ENCODE measurements at places on chromosomes 11 and 22.

DNA sequence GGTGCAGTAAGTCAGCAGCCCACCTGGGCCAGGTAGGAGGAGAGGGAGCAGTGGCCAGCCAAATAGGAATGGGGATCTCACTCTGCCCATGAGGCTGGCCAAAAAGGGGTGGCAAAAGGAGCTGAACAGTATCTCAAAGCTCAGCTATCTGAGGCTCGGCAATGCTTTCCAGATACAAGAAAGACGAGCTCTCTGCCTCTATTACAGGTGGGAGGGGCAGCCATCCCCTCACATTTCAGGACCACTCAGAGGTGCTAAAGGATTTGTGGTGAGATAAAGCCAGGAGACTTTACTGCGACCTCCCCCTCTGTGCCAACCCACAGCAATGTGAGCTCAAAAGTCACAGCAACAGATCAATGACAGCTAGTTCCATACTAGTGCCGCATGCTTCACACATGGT is 42.1 kb upstream of the GALNT18 start:
- no peak for DNase-seq

DNA sequence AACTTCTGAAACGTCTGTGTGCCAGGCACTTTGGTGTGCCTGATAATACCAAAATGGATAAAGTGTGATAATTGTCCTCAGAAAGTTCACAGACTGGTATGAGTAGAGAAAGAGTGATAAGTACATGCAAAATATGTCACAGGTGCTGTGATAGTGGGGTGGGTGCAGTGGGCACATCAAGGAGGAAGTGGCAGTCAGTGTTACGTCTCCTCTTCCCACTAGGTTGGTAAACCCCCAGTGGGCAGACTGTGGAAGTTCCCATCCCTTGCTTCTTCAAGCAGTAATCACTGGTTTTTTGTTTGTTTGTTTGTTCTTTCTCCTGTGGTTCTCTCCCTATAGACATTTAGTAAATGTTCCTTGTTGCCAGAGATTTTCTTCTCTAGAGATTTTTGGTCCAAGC is 5.4 kb downstream of the RNF121 start:
- DNase-seq, result peak; percentile 39

DNA sequence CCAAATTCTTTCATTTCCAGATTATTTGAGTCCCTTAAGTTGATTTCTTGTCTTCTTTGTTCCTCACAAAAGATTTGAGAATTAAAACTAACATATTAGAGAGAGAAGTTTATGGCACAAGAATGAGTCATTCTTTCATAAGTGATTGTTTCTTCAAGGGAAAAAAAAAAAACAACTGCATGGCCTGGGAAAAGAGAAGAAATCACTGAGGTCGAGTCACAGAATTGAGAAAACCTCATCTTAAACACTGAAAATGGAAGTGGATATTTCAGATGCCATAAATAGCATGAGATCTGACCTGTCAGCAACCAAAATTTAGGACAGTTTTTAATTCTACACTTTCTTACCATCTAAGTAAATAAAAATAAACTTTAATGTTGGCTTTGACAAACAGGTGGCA is 87.2 kb downstream of the CWF19L2 start:
- peak; percentile 37 for DNase-seq

DNA sequence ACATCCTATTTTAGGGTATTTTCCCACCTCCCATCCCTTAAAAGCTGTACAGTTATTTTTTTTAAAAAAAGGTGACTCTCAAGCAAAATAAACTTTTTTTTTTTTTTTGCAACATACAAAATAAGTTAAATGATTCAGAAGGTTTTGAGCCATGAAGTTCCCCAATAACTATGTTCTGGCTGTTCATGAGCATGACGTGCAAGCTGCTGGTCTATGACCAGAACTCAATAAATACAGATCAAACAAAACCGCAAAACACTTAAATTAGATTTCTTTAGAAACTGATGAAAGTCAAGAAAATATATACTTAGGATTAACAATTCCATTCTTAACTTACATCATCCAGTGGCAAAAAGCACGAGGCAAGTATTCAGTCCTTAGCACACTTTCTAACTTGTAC is 24.1 kb upstream of the CLNS1A start:
- no peak for DNase-seq

DNA sequence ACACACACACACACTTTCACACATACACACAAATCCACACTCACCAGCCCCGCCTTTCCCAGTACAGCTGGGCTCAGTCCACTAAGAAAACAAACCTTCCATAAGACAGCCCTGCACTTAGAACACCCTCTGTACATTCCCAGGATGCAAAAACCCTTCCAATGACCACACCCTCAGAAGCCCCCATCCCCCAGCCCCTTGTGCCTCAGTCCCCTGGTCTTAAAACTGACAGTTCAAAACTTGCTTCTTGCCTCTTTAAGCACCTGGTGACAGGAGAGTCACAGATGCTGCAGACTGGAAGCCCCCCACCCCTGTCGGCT is 23.0 kb downstream of the APLNR start:
- no peak for DNase-seq

DNA sequence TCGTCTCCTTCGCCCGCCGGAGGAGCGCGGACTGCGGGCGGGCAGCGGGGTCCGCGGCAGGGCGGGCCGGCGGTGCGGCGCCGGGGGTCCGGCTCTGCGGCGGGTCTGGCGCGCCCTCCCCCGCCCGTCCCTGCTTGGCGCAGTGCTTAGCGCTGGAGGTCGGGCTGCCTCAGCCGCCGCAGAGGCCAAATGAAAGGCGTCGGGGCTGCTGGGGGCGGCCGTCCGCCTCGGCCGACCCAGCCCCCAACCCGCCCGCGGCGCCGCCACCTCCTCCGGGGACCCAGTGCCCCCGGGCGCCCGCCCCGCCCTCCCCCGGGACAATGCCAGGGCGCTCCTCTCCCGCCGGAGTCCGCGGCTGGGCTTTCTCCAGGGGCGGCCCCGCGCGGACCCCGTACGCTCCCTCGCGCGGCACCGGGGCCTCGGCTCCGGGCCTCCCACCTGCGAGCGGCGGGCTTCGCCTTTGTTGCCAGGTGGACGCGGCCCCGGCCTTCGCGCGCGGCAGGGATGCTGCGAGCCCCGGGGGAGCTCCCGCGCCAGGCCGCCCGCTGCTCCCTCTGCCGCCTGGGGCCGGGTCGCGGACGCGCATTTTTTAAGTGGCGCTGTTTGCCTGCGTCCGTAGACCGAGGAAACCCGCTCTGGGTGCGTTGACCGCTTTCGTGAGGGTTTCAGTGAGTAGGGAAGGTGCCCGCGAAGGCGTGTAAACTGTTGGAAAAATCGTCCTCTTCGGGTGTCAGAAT is 583 bp downstream of the APLP2 start:
- peak; percentile 56 for DNase-seq

DNA sequence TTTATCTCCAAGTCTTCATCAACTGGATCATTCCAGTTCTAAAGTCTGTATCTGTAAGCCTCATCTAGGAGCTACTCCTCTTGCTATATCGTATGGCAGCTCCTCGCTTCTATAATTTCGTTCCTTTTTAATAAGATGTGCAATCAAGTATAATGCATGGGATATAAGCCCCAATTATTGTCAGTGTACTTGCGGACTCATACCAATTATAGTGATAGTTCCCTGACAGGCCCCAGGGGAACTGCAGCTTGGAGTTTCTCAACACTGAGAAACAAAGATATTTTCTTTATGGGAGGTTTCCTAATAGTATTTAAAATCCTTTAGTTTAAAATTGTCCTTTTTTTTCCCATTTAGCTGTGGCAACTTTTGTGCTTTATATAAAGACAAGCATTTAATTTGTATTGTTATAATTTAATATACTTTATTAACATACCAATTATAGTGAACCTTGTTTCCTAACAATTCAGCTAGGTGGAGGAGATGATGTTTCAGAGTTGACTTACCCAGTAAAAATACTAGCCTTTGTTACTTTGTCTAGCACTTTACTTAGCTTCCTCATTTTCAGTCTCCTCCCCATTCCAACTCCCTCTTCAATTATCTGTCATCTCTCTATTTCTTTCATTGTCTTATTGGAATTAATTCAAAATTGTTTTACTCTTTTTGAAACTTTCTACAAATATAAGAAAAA is 25.3 kb upstream of the DDX17 start:
- DNase-seq, result no peak

GRCh38 chr11:18611196-18611595 is 11.6 kb downstream of the MISFA start:
- DNase-seq, result no peak

DNA sequence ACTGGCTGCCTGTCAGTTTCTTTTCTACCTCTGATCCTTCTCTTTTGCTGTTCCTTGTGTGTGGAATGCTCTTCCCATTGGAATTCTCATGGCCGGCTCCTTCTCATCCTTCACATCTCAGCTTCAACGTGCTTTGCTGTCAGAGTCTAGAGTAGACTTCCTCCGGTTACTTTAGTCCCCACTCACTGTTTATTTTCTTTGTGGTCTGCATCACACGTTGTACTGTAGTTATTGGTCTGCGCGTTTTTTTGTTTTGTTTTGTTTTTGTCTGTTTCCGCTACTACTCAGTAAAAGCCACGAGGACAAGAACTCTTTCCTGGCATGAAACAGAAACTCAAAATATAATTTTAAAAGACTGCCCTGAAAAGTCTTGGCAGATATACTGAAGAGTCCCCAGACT is 121.3 kb upstream of the SEZ6L start:
- no peak for DNase-seq

GRCh38 chr11:45322111-45322705 is 36.1 kb upstream of the SYT13 start:
- no peak for DNase-seq

DNA sequence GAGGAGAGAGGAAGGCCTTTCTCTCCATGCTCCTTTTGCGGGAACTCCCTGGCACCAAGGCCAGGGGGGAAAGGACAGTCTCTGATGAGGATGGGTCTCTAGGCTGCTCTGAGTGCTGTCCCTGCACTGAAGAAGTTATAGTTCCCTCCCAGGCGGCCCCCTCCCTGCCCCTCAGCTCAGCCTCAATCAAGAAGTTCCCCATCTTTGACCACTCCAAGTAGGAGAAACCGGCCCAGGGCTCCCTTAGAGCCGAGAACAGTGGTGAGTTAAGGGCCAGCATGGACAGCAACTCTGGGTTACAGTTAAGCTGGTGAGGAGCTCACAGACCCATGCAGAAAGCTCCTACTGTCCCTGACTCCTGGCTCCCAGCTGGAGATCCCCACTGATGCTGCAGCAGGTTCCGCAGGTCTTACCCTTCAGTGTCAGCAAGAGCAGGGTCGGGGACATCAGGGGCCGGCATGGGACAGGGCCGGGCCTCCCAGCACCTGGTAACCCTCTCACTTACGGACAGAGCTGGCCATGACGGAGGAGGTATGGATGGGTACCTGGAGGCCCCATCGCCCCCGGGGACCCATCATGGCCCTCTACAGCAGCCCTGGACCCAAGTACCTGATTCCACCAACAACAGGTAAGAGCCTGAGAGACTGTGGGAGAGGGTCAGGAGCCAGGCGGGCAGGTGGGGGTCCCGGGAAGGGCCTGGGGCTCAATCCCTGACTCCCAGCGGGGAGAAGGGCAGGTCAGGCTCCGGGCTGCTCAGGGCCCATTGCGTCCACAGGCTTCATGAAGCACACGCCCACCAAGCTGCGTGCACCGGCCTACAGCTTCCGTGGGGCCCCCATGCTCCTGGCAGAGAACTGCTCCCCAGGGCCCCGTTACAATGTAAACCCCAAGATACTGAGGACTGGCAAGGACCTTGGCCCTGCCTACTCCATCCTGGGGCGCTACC is 4.2 kb downstream of the SCGB1C1 start:
- no peak for DNase-seq

DNA sequence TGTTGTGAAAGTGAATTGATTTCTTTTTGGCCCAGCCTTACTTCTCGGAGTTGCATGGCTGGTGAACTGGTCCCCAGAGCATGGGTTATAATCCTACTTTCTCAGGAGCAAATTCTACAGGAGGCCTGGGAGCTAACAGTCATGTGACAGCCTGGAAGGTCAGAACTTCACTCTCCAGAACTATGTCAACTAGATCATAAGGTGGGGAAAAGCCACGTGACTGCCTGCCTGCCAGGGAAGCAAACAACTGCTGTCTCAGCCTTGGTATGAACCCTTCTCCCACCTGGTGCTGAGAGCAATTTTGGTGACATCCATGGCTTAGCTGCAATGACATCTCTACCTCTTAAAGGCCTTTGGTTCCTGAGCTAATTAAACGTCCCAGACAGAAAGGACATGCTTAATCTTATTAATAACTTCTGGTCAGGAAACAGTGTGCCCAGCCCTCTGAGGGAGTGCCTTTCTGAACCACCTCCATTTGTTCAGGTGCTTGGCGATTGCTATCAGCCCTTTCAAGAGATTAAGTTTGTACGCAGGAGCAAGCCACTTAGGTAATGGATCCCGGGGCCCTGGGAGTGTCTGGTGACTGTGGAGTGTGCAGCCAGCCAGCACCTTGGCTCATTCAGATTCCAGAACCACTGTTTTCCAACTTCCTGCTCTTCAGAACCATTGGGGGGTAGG is 1.4 kb upstream of the CREB3L1 start:
- no peak for DNase-seq

GRCh38 chr11:13638422-13638821 is 30.0 kb upstream of the FAR1 start:
- no peak for DNase-seq

Data from suppressor macrophage treated with lipopolysaccharide for 4 hours (primary cell).